ENCODE measurements at places on chromosomes 3 and 15. TPM values are rescaled to one million over a fixed set of nuclear protein-coding genes. Genes with fewer than 3 reads are reported as not detected.

Gene VILL
- 8.0 TPM for total RNA-seq

Gene IQSEC1
- total RNA-seq = 37.9 TPM

Gene FHIT
- total RNA-seq = 2.5 TPM

Gene ECE2
- under 0.01 TPM for total RNA-seq

Gene SCAMP5
- 2.2 TPM for total RNA-seq

Gene CCDC39
- total RNA-seq = 0.17 TPM

Gene PROS1
- total RNA-seq = 25.2 TPM

Gene CDCP1
- total RNA-seq = 9.1 TPM

Gene CD96
- not detected for total RNA-seq

Gene FOXB1
- total RNA-seq = not detected
